Naive thymus-derived CD4-positive, alpha-beta T cell (primary cell): ENCODE measurements at places on chromosomes 12 and 14. TPM values are rescaled to one million over a fixed set of nuclear protein-coding genes. Genes with fewer than 3 reads are reported as not detected.

The DBX2 gene
- total RNA-seq: not detected

The PIP4K2C gene
- 29.7 TPM for total RNA-seq

The KRT85 gene
- not detected for total RNA-seq

DNA sequence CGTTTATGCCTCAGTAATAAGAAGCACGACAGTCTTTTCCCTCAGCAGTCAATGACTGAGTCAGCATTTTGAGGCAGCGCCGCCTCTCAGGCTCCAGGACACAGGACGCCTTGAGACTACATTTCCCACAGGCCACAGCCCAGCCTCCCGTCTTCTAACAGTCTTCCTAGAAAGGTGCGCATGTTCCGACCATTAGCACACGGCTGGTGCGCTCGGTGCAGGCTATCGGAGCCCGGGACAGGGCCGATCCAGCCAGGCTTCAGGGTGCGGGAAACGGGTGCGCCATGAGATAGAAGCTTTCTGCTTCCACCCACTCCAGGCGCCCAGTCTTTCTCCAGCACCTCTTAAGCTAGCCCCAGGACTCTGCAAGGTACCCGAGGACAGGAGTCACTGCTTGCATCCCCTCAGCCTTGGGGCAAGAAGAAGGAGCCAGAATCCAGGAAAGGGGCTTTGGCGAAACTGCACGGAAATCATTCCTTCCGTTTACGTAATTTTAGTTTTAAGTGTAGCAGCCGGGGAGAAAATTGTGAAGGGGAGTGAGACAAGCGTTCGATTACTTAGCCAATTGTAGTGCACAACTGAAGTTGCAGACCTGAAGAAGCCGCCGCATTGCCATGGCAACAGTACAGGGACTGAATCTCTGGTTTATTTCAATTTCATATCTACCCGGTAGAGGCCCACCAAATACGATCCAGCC, 54.0 kb downstream of the ZNF641 start:
- peak; percentile 30 for DNase-seq

DNA sequence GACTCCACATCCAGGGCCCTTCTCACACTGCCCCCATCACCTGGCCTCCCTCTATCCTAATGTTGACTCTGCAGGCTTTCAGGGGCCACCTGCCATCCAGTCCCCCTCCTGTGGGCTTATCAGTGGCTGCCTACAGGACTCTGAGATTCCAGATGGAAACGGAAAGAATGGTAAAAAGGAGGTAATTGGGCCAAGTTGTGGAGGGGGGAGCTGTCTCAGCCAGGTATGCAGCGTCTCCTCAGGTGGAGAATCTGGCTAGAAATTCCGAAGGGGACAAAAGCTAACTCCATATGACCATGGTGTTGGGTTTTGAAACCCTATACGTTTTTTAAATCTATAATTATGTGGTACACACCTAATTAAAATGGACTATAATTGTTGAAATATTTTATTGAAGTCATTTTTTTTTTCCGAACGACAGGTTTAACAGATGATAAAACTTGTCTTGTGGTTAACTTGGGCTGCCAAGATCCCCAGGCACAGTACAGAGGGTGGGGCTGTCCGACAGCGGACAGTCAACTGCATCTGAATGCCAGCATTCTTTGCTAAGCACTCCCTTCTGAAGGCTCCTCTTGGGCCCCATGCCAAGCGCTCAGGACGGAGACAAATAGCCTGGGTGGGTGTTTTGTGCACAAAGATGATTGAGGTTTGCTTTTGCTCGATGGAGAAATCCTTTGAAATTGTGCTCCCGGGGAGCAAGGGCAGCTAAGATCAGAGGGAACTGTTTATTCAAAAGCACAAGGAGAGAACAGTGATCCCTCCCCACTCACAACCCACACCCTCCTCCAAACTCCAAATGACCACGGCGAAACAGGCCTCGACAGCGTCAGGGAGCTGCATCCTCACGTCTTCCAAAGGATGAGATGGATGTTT, 365.6 kb downstream of the BCL11B start:
- DNase-seq: no peak

GRCh38 chr12:108597559-108598471, at the start of gene TMEM119:
TSS of gene TMEM119 (minus strand) at chr12:108598084. CDS start at chr12:108592383, 5,701 bp downstream.
- DNase-seq: no peak
